ENCODE measurements at places on chromosomes 7 and 10.

GRCh38 chr7:29793507-29793906 lies 12.8 kb upstream of the WIPF3 start:
- DNase-seq = no peak

DNA sequence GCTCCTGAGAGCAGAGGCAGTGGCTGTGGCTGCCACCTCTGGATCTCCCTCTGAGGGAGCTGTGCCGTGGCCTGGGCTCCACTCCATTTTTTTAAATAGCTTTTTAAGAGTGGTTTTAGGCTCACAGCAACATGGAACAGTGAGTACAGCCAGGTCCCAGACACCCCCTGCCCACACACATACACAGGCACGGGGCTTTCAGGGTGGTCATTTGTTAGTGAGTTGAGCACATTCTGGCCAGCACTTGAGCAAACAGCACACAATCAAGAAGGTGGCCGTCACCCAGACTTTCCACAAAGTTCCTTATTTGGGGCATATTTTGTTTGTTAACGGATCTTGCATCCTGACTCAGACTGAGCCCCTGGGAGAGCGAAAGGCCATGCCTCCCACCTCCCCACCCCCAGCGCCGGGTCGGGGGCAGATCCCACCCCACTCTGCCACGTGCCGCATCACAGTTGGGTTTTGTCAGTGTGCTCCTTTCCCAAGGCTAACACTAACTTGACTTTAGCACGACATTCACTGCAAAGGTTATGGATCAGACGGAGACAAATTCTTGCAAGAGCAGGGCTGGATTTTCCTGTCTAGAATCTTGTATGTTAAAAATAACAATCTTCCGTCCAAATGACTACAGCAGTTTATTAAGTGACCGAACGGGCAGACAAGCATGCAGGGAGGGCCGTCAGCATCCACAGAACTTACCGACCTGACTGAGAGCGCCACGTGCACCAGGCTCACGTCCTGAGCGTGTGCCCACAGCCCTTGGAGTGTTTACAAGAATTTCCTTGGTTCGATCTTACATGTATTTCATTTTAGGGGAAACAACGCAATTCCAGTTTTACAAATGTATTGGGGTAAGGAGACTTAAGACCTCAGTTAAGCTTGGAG lies 156.5 kb upstream of the NPS start:
- DNase-seq = no peak

DNA sequence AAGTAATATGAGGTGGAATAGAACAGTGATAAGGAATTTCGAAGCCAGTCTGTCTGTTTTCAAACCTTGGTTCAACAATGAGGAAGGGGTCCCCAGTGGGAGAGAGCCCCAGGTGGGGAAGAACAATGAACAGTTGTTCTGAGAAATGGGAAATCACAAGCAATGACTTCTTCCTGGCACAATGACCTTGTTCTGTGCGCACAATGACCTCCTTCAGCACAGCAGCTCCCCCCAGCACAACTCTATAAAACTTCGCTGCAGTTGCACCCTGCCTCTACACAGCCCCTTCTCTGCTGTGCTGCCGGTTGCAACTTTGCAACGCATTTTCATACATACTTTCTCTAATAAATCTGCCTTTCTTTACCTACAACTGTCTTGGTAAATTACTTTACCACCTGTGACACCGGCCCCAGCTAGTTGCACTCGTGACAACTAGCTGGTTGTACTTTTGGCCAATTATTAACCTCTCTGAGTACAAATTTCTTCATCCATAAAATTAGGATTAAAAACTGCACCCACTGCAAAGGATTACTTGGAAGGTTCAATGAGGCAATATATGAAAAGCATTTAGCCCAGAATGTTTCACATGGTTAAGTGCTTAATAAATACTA lies 40.5 kb downstream of the ASB4 start:
- no peak for DNase-seq

- peak; percentile 87 for DNase-seq
Measured at GRCh38 chr10:125149036-125149679, 11.2 kb downstream of the CTBP2 start.

- DNase-seq = peak; percentile 71
Measured at GRCh38 chr10:5283305-5284158, 81.2 kb upstream of the UCN3 start.

DNA sequence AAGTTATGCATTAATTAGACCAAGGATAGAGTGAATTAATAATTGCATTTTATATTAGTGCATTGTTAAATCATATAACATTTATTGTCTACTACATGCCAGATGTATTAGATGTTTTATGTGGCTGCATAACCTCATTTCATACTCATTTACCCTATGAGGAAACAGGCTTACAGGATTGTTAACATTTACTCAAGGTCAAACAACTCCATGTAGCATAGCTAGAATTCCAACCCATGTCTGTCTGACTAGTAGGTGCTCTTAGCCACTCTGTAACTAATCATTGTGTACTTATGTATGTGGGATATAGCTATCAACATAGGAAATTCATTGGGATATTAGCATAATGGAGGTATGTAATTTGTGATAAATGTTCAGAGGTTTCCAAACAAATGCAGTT lies 46.3 kb downstream of the PHYHIPL start:
- DNase-seq = no peak

GRCh38 chr10:132677473-132678227 lies 108.3 kb downstream of the NKX6-2 start:
- DNase-seq = no peak

- DNase-seq = peak; percentile 59
Measured at GRCh38 chr7:130988443-130988842, 254.4 kb upstream of the KLF14 start.

- peak; percentile 82 for DNase-seq
Measured at GRCh38 chr10:126130271-126130710, 233.9 kb downstream of the FANK1 start.

GRCh38 chr10:5959581-5960069 lies 17.7 kb downstream of the IL15RA start:
- DNase-seq = no peak

DNA sequence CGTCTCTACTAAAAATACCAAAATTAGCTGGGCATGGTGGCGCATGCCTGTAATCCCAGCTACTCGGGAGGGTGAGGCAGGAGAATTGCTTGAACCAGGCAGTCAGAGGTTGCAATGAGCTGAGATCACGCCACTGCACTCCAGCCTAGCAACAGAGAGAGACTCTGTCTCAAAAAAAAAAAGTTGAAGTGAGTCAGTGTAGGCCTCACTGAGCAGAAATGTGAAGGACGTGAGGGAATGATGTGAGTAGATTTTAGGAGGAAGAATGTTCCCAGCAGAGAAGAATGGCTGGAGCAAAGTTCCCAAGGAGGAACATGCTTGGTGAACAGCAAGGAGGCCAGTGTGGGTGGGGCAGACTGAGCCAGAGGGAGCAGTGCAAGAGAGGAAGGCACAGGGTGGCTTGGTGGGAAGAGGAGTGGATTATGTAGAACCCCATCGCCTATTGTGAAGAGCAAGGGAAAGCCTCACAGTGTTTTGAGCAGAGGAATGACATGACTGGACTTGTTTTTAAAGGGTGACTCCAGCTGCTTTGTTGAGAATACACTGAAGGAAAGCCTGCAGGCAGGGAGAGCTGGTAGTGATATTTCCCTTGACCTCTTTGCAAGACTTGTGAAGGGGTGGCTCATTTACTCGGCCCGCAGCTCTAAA lies 708.7 kb downstream of the SUGCT start:
- DNase-seq = peak; percentile 46
